ENCODE measurements at places on chromosomes 1 and 21.
A peak's percentile ranks its signal among the peaks of the same experiment; 100 is the strongest.

- DNase-seq, result no peak
- no peaks in the 10 kb centered on the region for H3K4me1 ChIP-seq
- no peak overlapping the region for H3K4me3 ChIP-seq
Observed at GRCh38 chr1:161791904-161792655, 26.0 kb downstream of the ATF6 start.

DNA sequence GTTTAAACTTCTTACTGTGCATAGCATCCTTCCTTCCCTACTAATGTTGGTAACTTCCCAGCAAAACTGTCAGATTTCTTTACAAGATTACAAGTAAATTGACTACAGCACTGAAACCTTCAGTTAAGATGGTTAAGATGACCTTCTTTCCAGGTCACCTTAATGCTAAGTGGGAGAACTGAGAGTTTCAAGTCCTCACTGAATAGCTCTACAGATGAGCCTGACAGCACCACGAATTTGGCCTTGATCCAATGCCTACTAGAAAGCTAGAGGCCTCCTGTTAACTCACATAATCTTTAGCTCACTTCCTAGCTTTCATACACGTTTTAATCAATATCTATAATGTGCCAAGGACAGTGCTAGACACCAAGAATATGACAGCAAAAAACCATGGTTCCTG is 276.0 kb upstream of the PLD5 start:
- H3K36me3 ChIP-seq, result no peaks in the 10 kb centered on the region
- no peak overlapping the region for H3K27ac ChIP-seq
- no peak overlapping the region for H3K4me3 ChIP-seq
- H3K27me3 ChIP-seq, result no peaks in the 10 kb centered on the region
- no peaks in the 10 kb centered on the region for H3K4me1 ChIP-seq

- peaks cover 48% of the 10 kb centered on the region for H3K36me3 ChIP-seq
- H3K27ac ChIP-seq, result no peak overlapping the region
- DNase-seq, result no peak
- peaks cover 17% of the 10 kb centered on the region for H3K27me3 ChIP-seq
- H3K4me1 ChIP-seq, result peaks cover 17% of the 10 kb centered on the region
Observed at GRCh38 chr21:43895196-43895595, 30.2 kb downstream of the AGPAT3 start.

DNA sequence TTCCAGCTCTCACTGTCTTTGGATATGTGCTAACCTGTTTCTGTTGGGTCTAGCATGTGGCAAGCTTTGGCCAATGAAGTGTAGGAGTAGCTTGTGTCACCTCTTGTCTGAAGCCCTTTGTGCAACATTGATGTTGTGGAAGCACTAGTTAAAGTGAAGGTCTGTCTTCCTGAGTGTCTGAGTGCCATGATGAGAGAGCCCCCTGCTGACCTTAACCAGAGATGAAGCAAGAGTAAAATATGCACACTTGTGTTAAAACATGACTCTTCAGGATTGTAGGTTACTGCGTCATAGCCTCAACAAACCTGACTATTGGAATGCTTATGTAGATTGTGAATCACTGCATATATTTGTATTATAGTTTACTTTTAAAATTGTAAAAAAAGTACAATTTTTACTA is 103.7 kb downstream of the NCAM2 start:
- no peaks in the 10 kb centered on the region for H3K4me1 ChIP-seq
- no peak overlapping the region for H3K27ac ChIP-seq
- H3K36me3 ChIP-seq, result no peaks in the 10 kb centered on the region
- H3K4me3 ChIP-seq, result no peak overlapping the region
- no peaks in the 10 kb centered on the region for H3K27me3 ChIP-seq
- peak; percentile 26 for DNase-seq

DNA sequence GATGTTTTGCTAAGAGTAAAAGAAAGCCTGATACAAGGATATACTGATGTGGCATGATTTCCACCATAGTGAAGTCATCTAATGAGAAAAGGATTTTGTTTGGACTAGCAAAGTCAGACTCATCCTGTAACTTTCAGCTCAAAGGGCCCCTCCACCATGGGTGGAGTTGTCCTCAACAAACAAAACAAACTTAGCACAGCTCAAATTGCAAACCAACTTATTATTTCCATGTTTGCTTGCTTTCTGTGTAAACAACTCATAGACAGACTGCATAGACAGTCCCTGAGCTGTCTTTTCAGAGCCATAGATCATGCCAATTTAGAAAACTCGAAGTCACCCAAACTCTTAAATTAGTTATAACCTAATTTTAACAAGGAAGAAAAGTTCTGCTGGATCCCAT is 69.4 kb upstream of the VAV3 start:
- peaks cover 3% of the 10 kb centered on the region for H3K27me3 ChIP-seq
- no peak overlapping the region for H3K4me3 ChIP-seq
- H3K4me1 ChIP-seq, result peaks cover 25% of the 10 kb centered on the region
- no peak overlapping the region for H3K27ac ChIP-seq

GRCh38 chr1:236659792-236660587 is 26.3 kb upstream of the ACTN2 start:
- H3K27ac ChIP-seq, result no peak overlapping the region
- no peaks in the 10 kb centered on the region for H3K27me3 ChIP-seq
- DNase-seq, result no peak
- no peaks in the 10 kb centered on the region for H3K4me1 ChIP-seq
- H3K4me3 ChIP-seq, result no peak overlapping the region
- no peaks in the 10 kb centered on the region for H3K36me3 ChIP-seq

GRCh38 chr21:16587141-16587581 is 857.4 kb downstream of the USP25 start:
- no peak overlapping the region for H3K27ac ChIP-seq
- no peak for DNase-seq
- H3K4me3 ChIP-seq, result no peak overlapping the region
- no peaks in the 10 kb centered on the region for H3K27me3 ChIP-seq
- H3K36me3 ChIP-seq, result no peaks in the 10 kb centered on the region
- peaks cover 5% of the 10 kb centered on the region for H3K4me1 ChIP-seq

GRCh38 chr1:221697923-221698425 is 43.9 kb downstream of the DUSP10 start:
- H3K36me3 ChIP-seq, result peaks cover 11% of the 10 kb centered on the region
- DNase-seq, result no peak
- peaks cover 9% of the 10 kb centered on the region for H3K27me3 ChIP-seq
- no peak overlapping the region for H3K27ac ChIP-seq

GRCh38 chr1:175842550-175842949 is 99.2 kb upstream of the TNR start:
- H3K4me3 ChIP-seq, result no peak overlapping the region
- no peaks in the 10 kb centered on the region for H3K36me3 ChIP-seq
- peak overlapping the region; percentile 64 for H3K27ac ChIP-seq
- no peak for DNase-seq
- H3K4me1 ChIP-seq, result peaks cover 50% of the 10 kb centered on the region

- H3K27me3 ChIP-seq, result no peaks in the 10 kb centered on the region
- H3K27ac ChIP-seq, result no peak overlapping the region
- peaks cover 36% of the 10 kb centered on the region for H3K36me3 ChIP-seq
- H3K4me1 ChIP-seq, result no peaks in the 10 kb centered on the region
- H3K4me3 ChIP-seq, result no peak overlapping the region
Observed at GRCh38 chr1:52190500-52191252, 48.8 kb downstream of the ZFYVE9 start.

DNA sequence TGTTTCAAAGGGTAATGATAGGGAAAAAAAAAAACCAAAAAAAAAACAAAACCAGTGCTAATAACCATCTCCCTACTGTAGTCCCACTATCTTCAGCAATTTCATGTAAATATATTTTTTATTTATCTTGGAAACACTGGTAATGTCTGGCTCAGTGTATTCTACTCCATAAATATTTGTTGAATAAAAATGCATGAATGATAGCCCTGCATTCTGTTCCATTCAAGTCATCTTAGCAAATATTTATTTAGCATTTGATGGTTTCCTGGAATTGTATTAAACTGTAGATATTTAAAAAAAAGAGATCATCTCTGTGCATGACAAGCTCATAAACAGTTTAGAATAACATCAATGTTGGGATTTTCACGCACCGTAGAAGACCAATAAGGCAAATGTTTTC is 24.2 kb downstream of the IL23R start:
- no peaks in the 10 kb centered on the region for H3K27me3 ChIP-seq
- no peak overlapping the region for H3K27ac ChIP-seq
- no peak overlapping the region for H3K4me3 ChIP-seq
- H3K4me1 ChIP-seq, result no peaks in the 10 kb centered on the region

DNA sequence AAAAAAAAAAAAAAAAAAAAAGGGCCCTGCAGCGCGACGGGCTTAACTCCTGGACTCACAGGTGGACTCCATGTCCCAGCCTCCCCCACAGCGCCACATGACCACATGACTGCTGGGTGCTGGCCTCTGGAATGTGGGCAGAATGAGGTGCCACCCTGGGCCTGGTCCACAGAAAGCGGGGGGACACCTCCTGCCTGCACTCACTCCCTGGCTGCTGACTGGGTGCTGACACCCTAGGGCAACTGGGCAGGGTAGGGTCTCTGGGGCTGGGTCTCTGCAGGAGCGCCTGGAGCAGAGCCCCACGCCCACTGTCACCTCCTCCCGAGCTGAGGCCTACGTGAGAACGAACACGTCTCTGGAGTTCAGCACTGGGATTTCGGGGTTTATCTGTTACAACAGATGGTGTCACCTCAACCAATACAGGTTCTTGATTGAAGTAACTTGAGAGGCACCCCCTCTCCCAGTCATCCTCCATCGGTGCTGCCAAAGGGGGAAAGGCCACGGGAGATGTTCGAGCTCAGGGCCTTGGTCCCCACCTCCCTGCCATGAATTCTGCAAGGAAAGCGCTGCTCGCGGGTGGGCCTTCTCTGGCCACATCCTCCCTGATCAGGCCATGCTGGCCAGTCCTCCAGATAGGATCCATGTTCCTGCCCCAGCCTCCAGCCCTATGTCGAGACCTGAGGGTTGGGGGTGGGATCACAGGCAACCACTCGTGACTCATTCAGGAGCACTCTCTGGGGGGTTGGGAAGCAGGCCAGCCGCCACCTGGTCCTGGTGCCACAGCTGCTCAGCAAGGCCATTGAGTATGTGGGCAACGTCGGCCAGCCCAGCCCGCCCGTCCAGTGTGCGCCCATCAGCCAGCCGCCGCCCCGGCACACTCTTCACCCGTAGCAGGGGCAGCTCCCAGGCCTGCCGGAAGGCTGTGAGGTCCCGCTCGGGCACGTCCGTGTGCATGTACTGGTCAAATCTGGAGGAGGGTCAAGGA is 5.4 kb downstream of the CPLANE2 start:
- no peaks in the 10 kb centered on the region for H3K36me3 ChIP-seq
- H3K27me3 ChIP-seq, result peaks cover 49% of the 10 kb centered on the region
- no peak for DNase-seq
- H3K4me1 ChIP-seq, result peaks cover 23% of the 10 kb centered on the region
- H3K27ac ChIP-seq, result no peak overlapping the region

DNA sequence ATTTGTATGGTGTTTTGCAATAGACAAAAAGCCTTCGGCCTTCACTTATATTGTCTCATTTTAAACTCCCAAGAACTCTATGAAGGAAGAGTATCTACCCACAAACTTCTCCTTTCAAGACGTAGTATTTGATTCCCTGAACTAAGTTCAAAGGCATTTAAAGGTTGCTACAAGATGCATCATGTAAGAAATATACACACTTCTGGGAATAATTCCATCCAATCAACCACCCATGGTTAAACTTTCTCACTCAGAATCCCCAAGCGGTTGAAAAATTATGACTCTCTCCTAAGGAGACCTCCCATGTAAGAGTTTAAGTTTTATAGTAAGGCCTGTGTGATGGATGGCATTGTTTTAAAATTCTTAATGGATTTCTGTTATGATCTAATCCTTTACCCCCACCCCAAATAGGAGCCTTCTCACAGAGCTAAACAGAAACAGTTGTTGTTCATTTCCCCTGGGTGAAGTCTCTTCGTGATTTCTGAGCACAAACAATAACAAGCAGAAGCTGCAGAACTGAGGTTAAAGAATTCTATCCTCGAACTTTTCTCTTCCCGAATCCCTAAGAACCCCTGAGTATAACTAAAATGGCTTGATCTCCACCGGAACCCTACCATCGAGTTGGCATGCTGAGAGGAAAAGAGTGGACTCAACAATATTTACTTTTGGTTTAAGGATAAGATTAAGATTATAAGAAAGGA is 185.0 kb downstream of the TGFBR3 start:
- peaks cover 4% of the 10 kb centered on the region for H3K36me3 ChIP-seq
- peaks cover 10% of the 10 kb centered on the region for H3K4me1 ChIP-seq
- H3K27me3 ChIP-seq, result no peaks in the 10 kb centered on the region
- DNase-seq, result no peak
- no peak overlapping the region for H3K4me3 ChIP-seq

DNA sequence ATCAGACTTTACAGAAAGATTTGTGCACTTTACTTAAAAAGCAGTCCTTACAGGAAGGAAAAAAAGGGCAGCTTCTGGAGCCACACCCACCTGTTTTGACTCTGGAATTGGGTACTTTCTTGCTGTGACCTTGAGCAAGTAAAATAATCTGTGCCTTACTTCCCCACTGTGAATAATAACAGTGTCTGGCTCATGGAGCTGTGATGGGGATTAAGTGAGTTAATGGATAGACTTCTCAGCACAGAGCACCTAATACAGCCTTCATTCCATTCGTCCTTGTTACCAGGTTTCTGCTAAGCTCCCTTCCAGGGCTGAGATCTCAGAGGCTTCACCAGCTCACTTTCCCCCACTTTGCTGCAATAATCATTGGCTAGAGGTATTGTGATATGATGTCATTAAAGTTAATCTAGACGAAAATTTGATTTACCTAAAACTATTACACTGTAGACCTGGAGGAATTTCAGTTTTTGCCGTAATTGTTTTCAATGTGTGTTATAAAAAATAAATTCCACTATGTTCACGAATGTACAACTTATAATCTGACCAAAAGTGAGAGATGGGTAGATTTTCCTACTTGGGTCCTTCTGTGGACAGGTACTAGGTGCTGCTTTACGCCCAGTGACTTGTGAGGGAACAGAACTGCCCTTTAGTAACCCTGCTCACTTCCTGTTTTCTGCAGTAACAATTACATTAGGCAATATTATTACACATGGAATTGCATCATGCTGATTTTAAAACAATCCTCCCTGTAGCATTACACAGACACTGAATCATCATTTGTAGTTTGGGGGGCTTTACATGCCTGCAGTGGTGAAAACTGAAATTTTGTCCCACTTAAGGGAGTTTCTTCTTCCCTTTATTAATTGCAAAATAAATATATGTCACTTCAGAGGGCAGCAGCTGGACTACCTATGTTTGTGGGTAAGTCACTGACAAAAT is 19.7 kb upstream of the ABCG1 start:
- H3K27me3 ChIP-seq, result peaks cover 9% of the 10 kb centered on the region
- H3K4me1 ChIP-seq, result peaks cover 17% of the 10 kb centered on the region
- no peak for DNase-seq
- H3K36me3 ChIP-seq, result no peaks in the 10 kb centered on the region
- H3K27ac ChIP-seq, result no peak overlapping the region
- no peak overlapping the region for H3K4me3 ChIP-seq

GRCh38 chr1:115593365-115594259 is 48.2 kb upstream of the VANGL1 start:
- no peak overlapping the region for H3K4me3 ChIP-seq
- no peaks in the 10 kb centered on the region for H3K27me3 ChIP-seq
- DNase-seq, result no peak
- H3K27ac ChIP-seq, result no peak overlapping the region
- H3K4me1 ChIP-seq, result peaks cover 18% of the 10 kb centered on the region
- peaks cover 5% of the 10 kb centered on the region for H3K36me3 ChIP-seq

- peaks cover 38% of the 10 kb centered on the region for H3K36me3 ChIP-seq
- H3K27ac ChIP-seq, result no peak overlapping the region
- no peak for DNase-seq
- peaks cover 7% of the 10 kb centered on the region for H3K27me3 ChIP-seq
- no peak overlapping the region for H3K4me3 ChIP-seq
Observed at GRCh38 chr1:150628766-150629114, 672 bp downstream of the ENSA start.

Measured in nephron progenitor cell (in vitro differentiated cells).